ENCODE measurements at places on chromosomes 4 and X.

GRCh38 chr4:110510955-110511544 lies 35.1 kb downstream of the ENPEP start:
- DNase-seq: no peak

DNA sequence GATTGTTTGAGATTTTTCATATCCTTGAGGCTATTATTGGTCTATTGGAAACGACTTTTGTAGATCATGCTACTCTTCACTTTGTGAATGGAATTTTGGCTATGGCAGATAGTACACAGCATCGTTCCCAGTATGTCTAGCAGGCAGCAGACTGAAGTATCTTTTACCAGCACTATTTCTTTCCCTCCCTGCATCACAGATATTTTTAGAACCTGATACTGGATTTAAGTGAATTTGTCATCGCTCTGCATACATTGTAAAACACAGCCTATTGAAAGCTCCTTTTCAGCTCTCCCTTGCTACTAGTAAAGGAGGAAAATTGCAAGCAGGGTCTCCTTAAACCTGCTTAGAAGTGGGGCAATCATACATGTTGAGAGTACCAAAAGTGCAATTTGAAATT lies 133.6 kb downstream of the LUZP4 start:
- DNase-seq: no peak

GRCh38 chrX:104137496-104137895 lies 19.3 kb downstream of the SLC25A53 start:
- DNase-seq: peak; percentile 15

GRCh38 chr4:61521451-61521850 lies 321.3 kb downstream of the ADGRL3 start:
- no peak for DNase-seq

GRCh38 chr4:18923496-18924161 lies 902.1 kb upstream of the LCORL start:
- DNase-seq: no peak

- no peak for DNase-seq
Observed at GRCh38 chr4:120816296-120816965, 106.1 kb downstream of the PRDM5 start.

GRCh38 chr4:26484516-26484915 lies 5.8 kb downstream of the CCKAR start:
- no peak for DNase-seq

DNA sequence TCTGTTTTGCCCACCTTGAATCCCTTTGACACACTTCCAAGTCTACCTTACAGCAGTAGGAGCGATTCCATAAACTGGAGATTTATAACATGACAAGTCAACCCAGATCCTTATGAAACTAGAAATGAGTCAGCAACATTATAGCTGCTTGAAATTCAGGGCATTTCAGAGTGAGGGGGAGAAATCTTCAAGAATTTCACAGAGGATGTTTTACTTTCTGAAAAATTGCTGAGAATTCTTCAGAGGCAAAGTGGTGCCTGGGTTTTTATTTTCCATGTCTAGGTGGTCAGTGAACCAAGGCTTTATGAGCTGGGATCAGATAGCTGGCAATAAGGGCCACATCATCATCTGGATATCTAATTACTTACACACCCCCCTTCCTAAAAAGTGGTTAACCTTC lies 119.8 kb downstream of the PPARGC1A start:
- no peak for DNase-seq

GRCh38 chr4:112296949-112297880 lies at the start of gene ALPK1:
TSS of gene ALPK1 (plus strand) at chr4:112297369.
- no peak for DNase-seq

Data from nucleus accumbens (tissue), 56 donors.